ENCODE measurements at places on chromosomes 5 and 9.

DNA sequence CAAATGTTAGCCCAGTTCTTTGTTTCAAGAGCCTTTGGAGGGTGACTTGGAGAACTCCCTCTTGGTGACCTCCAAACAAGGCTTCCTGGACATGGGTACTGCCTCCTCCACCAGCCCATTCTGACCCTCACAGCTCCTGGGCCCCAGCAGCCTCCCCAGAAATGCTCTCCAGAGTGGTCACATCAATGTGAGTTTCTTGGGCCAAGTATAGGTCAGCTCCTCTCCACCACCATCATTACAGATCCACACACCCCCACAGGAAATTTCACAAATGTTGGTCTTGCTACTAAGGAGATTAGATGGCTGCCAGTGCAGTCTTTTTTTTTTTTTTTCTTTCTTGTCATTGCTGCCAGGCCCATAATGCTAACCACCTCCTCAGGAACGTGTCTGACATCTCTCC, 410.7 kb downstream of the DTWD2 start:
- no peak for DNase-seq

DNA sequence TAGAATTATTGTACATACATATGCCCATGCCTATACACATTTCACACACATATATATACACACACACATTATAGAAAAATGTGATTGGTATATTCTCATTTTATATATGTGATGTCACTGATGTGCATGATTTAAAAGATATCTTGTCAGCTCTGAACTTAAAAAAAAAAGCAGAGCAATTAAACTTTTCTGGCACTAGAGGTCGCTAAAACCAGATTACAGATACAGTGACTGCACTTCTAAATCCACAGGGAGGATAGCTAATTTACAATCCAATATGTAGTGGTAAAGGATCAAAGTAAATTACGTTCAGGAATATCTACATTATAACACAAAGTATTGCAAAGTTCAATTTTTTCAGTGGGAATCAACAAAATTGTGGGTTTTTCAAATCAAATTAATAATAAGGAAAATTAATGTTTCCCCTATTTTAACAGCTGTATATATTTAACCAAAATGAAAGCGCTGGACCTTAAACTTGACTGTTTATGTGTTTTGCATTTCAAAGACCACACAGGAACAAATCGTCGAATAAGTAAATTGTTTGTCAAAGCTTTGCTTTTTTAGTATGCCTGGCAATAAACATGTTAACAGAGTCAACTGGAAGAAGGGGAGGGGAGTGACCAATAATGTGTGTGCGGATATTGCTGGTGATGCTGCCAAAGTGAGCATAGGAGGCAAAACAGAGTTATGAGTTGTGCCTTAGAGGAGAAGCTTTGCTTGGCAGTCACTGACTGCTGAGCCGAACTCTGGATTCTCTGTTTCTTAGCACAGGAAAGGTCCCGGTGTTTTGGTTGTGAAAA, 1201.4 kb upstream of the C9orf72 start:
- DNase-seq: no peak

DNA sequence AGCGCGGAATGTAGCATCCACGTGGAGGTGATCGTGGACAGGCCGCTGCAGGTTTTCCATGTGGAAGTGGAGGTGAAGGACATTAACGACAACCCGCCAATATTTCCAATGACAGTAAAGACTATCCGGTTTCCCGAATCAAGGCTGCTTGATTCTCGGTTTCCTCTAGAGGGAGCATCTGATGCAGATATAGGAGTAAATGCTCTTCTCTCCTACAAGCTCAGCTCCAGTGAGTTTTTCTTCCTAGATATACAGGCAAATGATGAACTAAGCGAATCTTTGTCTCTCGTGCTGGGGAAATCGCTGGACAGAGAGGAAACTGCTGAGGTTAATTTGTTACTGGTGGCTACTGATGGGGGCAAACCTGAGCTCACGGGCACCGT, 598 bp downstream of the PCDHA2 start:
- DNase-seq: no peak

- DNase-seq: no peak
Observed at GRCh38 chr5:89338935-89339334, 456.0 kb upstream of the MEF2C start.

- no peak for DNase-seq
Observed at GRCh38 chr9:97511655-97512427, 10.4 kb downstream of the TMOD1 start.

DNA sequence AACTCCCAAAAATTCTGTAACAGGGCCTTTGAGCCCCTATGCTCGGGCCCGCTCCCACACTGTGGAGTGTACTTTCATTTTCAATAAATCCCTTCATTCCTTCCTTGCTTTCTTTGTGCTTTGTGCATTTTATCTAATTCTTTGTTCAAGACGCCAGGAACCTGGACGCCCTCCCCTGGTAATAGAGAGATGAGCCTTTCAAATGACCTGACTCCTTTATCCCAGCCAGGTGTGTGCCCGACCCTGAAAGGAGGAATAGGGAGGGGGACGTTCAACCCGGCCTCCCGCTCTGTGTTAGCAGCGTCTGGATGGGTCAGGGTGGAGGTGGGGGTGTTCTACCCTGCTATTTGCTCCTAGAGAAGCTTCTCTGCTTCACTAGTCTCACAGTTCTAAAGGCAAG, 53.9 kb downstream of the FXN start:
- no peak for DNase-seq

DNA sequence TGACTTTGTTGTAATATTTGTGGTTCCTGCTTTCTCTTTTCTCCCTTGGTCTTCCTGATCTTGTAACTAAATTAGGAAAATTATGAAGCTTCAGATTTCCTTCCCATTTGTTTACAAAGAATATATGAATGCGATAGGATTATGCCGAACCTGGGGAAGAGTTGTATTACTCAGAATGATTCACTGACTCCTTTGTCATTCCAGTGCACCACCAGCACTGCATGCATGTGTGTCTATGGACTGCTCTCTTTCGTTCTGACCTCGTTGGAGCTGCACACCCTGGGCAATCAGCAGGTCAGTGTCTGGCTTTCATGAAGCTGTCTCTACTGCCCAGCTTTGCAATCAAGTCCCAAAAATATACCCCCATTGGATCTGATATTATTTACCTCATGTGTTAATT, 25.5 kb downstream of the NUP188 start:
- DNase-seq: no peak

- DNase-seq: no peak
Observed at GRCh38 chr5:127562252-127562651, 44.8 kb downstream of the PRRC1 start.

GRCh38 chr5:59756373-59757035, 137.0 kb downstream of the PDE4D start:
- no peak for DNase-seq

- no peak for DNase-seq
Observed at GRCh38 chr9:98378794-98379193, 123.3 kb upstream of the TBC1D2 start.

DNA sequence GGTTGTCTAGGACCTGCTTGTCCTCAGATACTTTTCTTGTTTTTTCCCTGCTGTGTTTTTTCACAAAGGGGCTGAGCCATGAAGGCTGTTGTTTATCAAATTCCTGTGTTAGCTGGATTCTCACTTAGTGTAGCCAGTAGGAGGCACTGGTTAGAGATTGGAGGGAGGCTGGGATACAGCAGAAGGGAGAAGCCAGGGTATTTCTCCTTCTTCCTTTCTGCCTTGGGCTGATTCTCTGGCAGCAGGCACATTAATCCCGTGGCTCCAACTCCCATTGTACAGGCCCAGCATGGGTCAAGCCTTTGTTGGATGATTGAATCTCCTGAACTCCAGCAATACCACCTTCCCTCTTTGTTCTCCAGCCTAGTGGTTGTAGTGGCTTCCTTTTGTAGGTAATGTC, 46.4 kb upstream of the FAM170A start:
- no peak for DNase-seq

GRCh38 chr9:68981789-68982188, 32.1 kb downstream of the PRKACG start:
- DNase-seq: no peak

DNA sequence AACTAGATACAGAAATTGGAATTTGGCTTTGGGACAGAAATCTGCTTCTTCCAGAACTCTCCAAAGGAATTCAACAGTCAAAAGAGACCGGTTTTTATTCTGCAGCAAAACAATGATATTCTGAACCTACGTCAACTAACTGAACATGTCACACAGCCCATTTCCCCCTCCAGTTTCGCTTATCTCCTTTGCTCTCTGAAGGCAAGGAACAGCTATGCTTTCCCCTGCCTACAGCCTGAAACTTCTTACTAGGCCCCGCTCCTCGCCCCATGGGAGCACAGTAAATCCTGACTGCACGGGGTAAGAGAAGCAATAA, 488 bp downstream of the SKIC3 start:
- no peak for DNase-seq

- DNase-seq: no peak
Observed at GRCh38 chr9:99416007-99416406, 193.9 kb downstream of the SEC61B start.

GRCh38 chr9:132074736-132075135, 4.9 kb downstream of the MED27 start:
- no peak for DNase-seq

GRCh38 chr5:130316971-130317680, 412.9 kb downstream of the CHSY3 start:
- no peak for DNase-seq

- DNase-seq: no peak
Observed at GRCh38 chr5:145536133-145536532, 299.0 kb downstream of the PRELID2 start.

GRCh38 chr5:135549413-135549812, 13.6 kb upstream of the NEUROG1 start:
- DNase-seq: no peak

- no peak for DNase-seq
Observed at GRCh38 chr5:93343570-93343969, 237.4 kb downstream of the NR2F1-AS1 start.

DNA sequence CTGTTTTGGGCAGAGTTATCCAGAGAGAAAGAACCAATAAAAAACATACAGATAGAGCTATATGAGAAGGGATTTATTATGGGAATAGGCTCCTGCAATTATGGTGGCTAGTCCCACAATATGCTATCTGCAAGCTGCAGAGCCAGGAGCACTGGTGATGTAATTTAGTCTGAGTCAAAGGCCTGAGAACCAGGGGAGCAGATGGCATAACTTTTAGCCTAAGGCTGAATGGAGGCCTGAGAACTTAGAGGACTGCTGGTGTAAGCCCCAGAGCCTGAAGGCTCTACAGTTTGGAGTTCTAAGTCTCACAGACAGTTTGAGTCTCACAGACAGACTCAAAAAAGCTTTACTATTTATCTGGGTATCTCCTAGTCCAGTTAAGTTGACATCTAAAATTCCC, 263.8 kb downstream of the FBXL7 start:
- DNase-seq: no peak

GRCh38 chr9:88697764-88698432, 162.9 kb downstream of the NXNL2 start:
- DNase-seq: no peak

GRCh38 chr5:41967401-41967800, 42.3 kb downstream of the FBXO4 start:
- no peak for DNase-seq

- DNase-seq: no peak
Observed at GRCh38 chr9:8579661-8580060, 780.1 kb upstream of the DMAC1 start.

DNA sequence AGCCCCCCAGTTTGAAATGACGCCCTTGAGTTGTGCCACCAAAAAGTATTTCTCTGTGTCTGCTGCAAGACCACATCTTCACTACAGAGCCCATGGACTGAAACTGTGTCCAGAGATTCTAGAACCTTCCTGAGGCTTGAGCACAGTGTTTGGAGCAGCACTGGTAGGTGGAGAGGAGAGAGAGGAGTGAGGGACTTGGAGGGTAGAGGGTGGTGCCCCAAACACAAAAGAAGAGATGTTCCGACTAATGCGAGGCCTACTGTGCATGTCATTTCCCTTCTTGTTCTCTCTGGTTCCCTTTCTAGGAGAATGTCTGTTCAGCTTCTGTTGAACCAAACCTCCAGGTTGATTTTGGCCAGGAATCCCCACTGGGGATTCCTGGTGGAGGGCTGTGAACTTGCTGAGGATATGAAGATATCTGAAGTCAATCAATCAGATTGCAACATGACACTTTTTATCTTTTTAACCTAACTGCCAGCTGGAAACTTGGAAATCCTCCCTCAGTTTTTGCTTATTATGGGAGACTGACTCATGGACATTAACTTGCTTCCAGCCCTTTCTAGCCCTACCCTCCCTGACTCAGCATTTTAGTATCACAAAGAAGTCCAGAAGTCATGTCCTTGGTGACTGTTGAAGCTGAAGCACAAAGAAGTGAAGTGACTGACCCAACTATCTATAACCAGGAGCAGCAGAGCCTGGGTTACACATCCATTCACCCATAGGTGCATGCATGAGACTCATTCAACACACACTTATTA, 154.5 kb downstream of the NR3C1 start:
- no peak for DNase-seq

- DNase-seq: no peak
Observed at GRCh38 chr5:52825826-52826225, 38.1 kb downstream of the ITGA1 start.

DNA sequence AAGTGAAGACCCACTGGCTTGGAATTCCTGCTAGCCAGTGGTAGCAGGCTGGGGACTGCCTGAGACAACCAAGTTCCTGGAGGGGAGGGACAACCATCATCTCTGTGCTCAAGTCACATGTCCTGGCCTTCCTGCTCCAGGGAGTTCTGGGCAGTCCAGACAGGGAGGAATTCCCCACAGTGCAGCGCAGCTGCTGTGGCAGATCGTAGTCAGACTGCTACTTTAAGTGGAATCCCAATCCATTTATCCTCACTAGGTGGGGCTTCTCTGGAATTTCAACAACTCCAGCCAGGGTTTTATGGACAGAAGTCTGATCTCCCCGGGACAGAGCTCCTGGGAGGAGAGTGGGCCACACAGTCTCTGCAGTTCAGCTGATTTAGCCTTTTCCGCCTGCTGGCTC, 20.9 kb upstream of the OR5C1 start:
- no peak for DNase-seq

GRCh38 chr9:78031444-78031892, at the start of gene GNAQ:
GNAQ (minus strand) TSS chr9:78031811; CDS start chr9:78031235, 576 bp downstream.
- no peak for DNase-seq

DNA sequence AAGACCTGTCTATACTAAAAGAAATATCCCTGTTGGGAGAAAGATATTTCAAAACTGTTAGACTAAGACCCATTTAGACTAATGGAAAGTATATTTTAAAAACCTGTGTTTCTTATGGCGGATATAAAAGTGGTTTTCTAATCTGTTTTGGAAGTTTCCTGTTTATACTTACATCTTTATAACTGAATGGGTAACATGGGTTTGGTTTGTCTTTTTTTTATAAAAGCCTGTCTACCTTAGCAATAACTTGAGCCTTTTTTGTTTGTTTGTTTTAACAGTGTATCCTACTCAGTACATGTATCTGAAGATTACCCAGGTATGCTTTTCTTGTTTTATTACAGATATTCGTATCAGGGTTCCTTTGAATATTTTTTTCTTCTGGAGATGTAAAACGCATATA, 83.4 kb downstream of the PARP8 start:
- DNase-seq: no peak

DNA sequence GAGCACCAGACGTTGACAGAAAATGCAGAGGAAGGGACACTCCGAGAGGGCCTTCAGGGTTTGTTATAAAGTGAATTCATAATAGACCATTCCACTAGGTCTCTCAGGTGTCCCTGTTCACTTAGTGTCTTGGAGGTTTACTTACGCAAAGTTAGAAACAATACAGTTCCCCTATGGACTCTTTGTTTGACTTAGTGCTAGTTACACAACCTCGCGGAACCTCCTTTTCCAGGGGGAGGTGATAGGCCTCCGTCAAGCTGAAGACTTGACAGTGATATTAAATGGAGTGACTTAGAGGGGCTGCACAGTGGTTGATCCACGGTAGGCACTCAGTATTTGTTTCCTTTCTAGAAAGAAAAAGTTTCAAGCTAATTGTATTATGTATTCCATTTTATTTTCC, 1.3 kb downstream of the CCT5 start:
- no peak for DNase-seq
